8988T (cell line): ENCODE measurements at places on chromosomes 12 and 14.

- no peak for DNase-seq
Measured at GRCh38 chr14:56044196-56044595, 74.0 kb upstream of the PELI2 start.

- no peak for DNase-seq
Measured at GRCh38 chr12:28217805-28218204, 27.5 kb downstream of the CCDC91 start.

GRCh38 chr12:79886917-79887519 lies 47.9 kb downstream of the PPP1R12A start:
- no peak for DNase-seq

GRCh38 chr14:90308561-90308960 lies 23.2 kb downstream of the NRDE2 start:
- DNase-seq: no peak

DNA sequence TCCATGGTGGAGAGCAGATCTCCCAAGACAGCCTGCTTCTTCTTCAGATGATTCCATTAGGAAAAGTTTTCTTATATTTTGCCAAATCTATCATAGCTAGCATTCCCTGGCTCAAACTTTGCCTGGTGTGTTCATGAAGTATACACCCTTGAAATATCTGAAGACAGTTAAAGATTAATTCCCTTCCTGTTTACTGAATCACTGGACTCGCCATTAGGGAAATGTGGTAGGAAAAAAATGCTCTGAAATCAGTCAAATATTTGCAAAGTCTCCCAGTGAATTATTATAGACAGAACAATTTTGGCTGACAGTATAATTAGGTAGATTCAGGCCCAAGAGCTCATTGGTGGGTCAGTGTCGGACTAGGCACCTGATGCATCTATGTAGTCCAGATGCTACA lies 86.5 kb downstream of the PDZRN4 start:
- no peak for DNase-seq

DNA sequence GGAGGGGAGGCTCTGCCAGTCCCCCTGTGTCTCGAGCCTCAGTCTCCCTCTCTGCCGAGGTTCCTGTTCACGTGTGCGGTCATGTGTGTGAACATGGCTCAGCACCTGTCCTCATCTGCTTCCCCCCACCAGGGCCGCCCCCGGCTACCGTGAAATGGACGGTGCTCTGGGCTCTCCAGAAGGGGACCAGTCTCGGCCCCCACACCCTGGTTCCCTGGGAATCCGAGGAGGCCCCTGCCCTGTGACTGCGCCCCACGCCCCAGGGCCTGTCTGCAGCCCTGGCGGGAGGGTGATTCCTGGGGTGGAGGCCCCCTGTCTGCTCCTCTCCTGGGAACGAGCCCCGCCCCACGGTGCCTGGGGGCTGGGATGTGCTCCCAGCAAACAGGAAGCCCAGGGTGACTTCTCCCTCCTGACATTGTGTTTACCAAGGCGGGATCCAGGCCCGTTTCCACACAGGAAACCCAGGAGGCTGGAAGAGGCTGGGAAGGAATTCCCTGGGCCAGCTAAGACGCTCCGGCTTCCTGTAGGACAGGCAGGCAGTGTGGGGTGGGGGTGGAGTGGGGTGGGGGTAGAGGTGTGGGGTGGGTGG lies 46.6 kb downstream of the KIF26A start:
- DNase-seq: peak; percentile 79

GRCh38 chr12:46959502-46959901 lies 119.9 kb upstream of the PCED1B start:
- no peak for DNase-seq

DNA sequence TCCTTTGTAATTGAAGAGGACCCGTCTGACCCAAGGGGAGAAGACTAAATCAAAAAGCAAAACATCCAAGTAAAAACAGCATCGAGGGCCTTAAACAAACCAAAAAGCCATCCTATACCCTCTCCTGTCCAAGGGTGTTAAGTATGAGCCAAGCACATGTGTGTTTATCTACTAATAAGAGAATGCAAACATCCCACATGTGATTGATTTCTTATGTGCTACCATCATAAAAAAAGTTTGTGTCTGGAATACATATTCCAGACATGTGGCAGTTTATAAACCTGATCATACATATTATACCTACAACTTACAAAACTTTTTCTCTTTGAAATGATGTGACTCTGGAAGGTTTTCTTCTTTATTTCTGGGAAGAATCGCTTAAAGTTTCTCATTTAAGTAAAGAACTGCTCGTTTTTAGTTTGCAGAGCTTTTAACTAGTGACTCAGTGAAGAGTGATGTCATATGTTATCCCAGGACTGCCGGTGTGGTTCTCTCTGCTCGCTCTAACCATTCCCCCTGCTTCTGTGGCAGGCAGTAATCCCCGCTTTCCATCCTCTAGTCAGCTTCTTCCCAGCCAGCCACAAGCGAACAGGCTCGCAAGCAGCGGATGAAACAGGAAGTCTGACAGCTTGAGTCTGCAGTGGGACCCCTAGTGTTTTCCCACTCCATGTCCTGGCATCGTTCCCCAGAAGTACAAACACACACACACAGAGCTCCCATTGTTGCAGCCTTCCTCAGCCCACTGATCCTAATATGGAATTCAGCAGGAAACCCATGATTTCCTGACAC lies 431 bp upstream of the RHOJ start:
- no peak for DNase-seq

GRCh38 chr12:685388-685787 lies 22.1 kb upstream of the NINJ2 start:
- no peak for DNase-seq

- no peak for DNase-seq
Measured at GRCh38 chr14:81473456-81474147, 60.1 kb downstream of the SEL1L start.

DNA sequence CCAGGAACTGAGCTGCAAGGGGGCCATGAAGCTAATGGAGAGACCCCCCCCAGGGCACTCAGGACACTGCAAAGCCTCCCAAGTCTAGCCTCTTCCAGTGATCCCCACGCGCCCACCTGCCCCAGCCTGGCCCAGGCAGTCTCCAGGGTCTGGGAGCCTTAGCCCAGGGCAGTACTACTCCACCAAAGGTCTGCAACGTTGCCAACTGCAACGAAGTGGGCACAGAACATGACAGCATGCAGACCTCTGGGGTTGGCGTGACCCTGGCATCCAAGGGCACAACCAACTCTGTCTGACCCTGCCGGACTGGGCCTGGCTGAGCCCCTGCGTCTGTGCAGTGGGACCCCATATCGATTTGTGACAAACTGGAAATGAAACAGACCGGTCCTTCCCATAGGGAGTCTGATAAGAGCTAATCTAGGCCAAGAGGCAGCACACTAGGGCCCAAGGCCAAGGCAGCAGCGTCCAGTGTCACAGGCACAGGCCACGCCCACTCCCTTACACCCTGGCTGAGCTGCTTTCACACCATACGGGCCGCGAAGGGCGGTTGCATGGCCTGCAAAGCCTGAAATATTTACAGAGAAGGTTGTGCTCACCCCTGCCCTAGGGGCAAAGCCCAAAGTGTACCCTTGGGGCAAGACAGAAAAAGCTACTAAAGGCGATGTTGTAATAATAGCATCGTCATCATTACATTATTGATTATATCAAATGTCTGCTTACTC lies 76.7 kb downstream of the NCOR2 start:
- DNase-seq: no peak

DNA sequence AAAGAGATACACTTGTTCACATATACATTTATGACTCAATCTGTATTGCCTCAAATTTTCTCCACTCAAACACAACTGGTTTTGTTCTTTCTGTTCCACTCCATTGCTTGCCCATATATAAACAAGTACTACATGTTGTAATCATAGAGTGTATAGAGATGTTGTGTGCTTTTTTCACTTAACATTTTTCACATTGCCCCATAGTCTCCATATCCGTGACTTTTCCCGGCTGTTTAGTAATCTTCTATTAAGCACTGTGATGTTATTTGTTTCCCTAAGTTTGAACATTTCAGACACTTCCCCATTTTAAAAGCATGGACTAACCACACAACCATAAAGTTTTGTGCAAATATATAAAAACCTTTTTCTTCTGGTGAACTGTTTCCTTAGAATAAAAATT lies 45.5 kb upstream of the PTPRR start:
- DNase-seq: no peak

DNA sequence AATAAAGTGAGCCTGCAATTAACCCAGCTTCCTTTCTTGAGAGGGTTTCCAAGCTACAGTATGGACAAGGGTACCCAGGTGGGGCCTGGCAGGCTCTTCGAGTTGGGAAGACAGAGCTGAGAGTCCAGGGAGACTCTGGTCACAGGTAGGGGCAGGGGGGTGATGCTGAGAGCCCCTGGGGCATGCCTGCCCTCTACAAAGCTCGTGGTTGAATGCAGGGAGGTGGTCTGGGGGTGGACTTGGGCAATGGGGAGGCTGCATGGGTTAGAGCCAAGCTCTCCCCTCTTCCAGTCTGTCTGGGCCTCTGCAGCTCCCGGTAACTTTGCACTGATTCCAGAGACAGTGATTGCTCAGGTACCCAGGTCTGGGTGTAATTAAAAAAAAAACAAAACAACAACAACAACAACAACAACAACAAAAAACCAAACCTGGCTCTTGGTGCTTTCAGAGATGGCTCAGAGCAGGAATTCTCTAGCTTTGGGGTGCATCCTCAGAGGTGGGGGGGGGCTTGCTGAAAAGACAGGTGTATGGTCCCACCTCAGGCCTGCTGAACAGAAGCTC lies 30.8 kb upstream of the PPP2R5C start:
- DNase-seq: no peak

GRCh38 chr14:101470266-101470665 lies 91.0 kb upstream of the DIO3 start:
- no peak for DNase-seq

DNA sequence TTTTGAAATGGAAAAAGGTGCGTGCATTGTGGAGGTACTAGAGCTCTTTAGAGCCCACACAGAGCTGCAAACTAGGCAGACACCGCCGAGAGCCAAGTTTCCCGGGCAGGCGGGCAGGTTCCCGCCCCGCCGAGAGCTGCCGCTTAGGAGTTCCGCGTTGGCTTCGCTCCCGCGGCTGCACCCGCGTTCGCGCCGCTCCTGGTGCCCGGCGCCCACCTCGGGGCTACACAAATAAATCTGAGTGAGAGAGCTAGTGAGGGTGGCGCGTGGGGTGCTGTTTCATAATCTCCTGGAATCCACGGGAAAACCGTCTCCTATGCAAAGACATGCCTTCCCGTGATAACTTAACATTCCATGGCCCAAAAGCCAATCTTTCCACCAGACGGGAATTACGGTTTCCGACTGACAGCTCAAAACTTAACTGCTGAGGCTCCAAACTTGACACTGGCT lies 645 bp downstream of the KITLG start:
- DNase-seq: no peak

DNA sequence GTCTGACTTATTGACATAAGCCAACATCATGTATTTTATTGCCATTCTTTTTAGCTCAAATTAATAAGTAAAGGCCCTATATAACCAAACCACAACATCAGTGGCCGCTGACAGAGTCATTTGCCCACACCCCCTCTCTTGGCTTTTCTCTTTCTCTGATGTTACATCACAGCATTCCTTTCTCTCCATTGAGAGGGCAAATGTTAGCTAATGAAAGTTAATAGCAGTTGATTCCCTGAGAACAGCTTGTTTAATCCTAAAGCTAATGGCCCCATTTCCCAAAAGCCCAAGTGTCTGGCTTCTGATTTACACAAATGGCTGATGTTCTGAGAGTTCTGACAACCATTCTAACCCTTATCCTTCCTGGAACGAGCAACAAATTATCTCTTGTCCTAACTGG lies 308.8 kb downstream of the SNAPC1 start:
- DNase-seq: no peak
